ENCODE measurements at places on chromosomes 1 and 21.

DNA sequence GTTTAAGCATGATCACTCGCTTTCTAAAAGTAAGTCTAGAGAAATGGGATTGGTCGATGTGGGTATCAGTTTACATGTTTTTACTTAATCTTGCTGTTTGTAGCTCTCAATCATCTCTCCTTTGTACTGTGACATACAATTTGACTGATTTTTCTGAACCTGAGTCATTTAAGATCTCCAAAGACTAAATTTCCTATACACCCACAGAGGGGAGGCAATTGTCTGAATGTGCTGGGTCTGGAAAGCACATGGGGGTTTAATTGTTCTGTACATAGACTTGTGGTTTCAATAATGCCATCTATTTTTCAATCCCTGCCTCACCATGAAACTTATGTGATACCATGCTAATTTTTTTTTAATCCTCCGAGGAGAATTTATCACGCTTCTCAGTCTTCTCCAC is 65.8 kb downstream of the USP25 start:
- no peak for DNase-seq

DNA sequence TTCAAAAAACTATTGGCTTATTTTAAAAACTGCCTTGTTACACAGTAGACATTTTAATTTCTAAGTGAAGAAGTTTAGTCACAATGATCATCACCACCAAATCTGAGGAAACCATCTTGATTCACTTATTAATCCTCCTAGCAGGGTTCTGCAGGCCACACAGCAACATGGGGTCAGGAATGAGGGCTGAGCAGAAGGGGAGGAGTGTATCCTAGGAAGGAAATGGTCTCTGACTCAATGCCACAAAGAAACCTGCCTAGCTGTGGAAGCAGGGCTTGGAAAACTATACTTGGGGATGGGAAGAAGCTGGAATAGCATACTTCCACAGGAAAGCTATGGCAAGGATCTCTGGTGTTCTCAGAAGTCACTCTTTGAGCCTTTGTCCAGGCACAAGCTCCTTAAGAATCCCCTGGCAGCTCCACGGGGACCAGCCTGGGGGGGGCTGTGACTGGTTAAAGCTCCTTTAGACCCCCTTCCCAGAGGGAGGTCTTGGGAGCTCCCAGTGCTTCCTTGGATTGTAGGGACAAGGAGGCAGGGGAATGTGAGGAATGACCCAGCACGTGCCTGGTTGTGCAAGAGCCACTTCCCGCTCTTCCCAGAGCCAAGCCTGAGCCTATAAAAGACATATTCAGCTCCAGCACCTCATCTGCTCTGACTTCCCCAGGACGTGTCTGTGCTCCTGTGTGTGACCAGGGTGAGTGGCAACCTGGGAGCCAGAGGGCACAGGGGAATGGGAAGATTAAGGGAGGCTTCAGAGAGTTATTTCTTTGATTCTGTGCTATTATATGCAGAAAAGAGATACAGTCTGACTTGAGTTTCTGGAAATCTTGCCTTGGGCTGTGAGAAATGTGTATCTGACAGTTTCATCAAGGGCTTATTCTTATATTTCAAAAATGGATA is at the start of gene LCE2A:
Gene LCE2A (plus strand): TSS at position 645 of the 900 bp plus-strand sequence. CDS start 557 bp downstream, outside the sequence.
- DNase-seq, result no peak

DNA sequence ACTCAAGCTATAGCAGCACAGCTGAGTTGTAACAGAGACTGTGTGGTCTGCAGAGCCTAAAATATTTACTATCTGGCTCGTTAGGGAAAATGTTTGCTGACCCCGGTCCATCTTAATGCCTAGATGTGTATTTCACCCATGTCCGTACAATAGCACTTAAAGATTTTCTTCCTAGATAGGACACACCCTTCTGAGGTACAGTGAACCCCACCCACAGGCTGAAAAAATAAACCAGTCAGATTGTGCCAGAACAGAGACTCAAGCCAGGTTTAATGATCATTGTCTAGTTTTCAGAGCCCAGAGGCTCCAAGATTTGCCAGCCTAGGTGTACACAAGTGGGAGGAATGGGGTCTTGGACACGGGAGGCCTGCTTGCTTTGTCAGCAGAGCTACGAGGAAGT is 5.6 kb downstream of the AMIGO1 start:
- no peak for DNase-seq

DNA sequence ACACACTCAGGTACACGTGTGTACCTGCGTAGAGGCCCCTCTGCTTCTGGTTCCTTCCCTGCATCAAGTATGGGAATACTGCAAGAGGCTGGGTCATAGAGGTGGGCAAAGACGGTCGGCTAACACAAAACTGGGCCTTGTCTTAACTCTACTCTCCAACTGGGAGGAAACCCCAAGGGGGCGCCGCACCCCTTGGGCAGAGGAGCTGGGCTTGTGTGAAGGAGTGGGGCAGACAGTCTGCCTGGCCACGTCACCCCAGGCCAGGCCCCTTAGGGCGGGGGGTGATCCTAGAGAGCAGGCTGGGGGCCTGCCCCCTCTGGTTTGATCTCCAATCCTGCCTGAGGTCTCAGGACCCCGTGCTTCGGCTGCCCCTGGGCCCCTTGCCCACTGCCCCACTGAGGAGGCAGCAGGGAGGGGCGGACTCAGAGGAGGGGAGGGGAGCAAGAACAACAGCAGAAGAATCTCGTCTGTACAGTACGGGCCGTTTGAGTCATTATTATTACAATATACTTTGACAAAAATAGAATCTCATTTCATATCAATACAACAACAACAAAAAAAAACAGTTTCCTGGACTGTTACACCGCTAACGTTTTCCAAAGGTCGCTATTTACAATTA is 34.7 kb downstream of the MEF2D start:
- DNase-seq, result no peak

DNA sequence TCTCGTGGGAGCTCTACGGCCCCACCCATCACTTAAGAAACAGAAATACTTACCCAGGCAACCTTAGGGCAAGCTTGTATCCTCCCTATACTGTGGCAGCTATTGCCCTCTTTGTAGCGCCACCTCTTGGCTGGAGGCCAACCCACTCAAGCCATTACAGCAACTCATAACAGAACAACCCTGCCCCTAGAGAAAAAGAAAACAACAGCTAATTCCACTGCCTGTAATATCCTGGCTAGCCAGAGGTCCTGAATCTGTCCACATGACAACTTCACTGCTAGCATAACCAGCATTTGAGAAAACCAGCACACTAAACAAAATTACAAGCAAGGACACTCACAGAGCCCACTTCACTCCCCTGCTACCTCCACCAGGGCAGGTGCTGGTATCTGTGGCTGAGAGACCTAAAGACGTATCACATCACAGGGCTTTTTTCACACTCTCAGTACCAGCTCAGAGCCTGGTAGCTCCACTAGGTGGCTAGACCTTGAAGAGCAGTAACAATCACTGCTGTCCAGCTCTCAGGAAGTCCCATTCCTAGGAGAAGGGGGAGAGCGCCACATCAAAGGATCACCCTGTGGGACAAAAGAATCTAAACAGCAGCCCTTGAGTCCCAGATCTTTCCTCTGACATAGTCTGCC is 14.5 kb upstream of the MX1 start:
- DNase-seq, result peak; percentile 64

DNA sequence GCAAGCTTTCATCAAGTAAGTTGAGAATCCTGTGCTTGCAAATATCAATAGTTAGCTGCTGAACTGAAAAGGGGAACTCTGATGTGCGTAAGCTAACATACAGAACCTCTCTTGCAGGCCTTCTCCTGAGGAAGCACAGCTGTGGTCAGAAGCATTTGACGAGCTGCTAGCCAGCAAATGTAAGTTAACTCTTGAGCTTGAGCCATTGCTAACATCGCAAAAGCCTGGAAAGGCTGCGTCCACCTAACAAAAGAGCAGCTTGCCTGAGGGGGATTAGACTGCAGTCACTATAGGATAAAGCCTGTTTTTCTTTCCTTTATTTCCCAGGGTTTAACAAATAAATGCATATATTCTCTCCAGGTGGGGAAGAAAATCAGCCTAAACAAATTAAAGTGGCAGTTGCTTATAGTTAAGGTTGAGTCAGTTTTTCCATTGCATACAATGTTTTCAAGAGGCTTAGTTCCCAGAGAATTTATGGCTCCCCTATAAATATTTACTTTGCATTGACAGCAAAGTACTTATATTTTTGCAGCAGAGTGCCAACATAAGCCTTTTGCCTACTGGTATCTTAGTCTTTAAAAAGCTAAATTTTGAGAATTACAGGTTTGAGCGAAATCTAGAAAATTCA is 1.5 kb downstream of the RGS2 start:
- peak; percentile 40 for DNase-seq

DNA sequence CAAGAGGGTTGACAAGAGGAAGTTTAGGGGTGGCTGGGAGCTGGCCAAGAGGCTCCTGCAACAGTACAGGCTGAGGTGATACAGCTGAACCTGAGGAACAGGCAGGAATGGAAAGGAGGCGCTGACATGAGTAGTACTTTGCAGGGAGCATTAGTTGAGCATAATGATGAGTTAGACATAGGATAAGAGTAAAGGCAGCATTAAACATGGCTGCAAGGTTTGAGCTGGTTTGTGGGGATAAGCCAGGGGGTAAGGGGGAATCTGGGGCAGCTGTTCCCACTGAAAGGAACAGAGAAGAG is 20.6 kb downstream of the SLC30A10 start:
- DNase-seq, result no peak

GRCh38 chr1:110266834-110267233 is 56.7 kb downstream of the KCNC4 start:
- no peak for DNase-seq

DNA sequence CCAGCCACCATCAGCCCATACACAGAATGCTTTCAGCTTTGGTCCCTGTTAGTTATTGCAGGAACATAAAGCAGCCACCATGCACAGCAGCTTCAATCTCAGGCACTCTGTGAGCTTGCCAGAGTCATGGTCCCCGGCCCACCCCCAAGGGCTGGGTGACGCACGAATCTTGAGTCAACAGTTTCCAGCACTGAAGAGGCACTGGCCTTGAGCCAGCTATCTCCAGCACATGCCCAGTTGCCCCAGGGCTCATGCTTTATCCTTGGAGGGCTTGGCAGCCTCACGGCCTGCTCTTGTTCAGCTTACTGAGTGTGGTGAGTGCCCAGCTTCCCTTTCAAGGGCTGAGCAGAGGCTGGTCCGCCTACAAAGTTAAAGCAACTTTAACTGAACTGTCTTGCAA is 200.7 kb upstream of the RAB4A start:
- no peak for DNase-seq

DNA sequence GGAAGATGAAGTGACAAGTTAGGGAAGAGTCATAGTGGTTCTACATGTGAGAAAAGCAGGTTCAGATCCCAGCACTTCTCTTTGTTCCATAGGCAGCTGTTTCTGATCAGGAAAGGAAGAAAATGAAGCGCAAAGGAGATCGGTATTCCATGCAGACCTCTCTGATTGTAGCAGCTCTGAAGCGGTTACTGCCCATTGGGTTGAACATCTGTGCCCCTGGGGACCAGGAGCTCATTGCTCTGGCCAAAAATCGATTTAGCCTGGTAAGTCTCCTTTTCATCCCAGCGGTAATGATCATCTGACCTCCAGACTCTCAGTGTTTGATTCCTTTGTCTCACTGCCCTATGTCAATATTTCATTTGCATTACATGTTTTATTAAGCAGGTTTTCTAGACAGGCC is 173.6 kb downstream of the ZP4 start:
- DNase-seq, result no peak

DNA sequence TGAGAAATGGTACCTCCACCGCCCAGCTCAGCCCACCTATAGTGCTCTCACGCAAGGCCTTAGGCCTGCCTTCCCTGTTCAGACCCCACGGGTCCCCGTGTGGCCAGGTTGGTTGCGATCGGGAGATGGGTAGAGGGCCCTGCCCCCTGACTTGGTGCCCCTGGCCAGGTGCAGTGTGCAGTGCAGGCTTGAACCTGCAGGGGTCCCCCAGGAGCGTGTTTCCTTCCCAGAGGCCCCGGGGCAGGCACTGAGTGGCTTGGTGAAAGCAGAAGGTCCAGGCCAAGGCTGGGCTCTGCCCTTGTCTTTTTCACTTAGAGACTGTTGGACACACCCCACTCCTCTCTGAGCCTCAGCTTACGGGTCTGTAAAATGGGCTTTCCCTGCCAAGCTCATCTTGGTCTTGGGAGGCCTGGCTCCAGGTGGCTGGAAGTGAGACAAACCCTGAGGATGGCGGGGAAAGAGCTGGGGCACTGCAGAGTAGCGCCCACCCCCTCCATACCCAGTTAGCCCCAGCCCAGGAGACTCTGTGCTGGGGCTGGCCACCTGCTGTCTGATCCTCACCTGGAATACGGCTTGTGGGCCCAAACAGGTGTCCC is 9.3 kb upstream of the HES5 start:
- DNase-seq, result peak; percentile 62

DNA sequence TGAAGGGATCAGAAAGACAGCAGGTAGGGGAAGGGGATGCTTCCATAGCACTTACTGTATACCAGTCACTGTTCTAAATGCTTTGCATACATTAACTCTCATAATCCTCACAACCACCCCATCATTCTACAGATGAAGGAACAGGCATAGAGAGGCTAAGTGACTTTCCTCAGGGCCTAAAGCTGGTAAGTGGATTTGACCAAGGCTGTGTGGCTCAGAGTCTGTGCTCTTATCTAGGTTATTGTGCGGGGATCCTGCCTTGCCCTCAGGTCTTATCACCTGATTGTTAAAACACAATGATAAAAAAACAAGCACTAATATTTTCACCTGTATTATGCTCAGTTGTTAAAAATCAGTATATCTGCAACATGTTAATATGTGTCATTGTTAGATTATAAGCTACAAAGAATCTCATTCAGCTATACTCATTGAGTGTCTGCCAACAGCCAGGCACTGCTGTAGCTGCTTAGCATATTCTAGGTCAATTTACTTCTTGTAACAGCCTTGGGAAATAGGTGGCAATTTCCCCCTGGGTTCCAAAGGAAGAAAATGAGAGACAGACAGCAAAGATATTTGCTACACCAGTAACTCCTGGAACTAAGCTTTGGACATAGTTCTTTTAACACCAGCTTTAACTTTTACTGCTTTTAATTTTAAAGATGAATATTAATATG is 38.6 kb upstream of the RBM15 start:
- peak; percentile 62 for DNase-seq

DNA sequence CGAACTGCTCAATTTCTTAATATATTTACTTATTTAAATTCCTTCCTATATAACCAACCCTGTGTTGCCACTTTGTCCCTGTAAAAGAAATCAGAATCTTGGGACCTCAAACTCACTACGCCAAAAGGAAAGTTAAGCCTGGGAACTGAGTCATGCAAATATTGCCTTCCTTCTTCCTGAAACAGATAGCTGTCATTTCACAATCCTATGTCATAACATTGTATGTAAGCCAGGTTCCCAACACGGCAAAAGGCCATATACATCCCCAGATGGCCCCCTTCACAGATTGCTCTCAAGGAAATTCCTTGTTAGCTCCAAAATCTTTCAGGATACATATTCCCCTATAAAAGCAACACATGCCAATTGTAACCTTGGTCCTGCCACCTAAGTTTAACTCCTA is 39.7 kb downstream of the C21orf91 start:
- DNase-seq, result no peak

GRCh38 chr1:29758781-29759499 is 522.6 kb downstream of the PTPRU start:
- peak; percentile 11 for DNase-seq

- no peak for DNase-seq
Measured at GRCh38 chr1:189500778-189501177, 976.9 kb downstream of the BRINP3 start.

DNA sequence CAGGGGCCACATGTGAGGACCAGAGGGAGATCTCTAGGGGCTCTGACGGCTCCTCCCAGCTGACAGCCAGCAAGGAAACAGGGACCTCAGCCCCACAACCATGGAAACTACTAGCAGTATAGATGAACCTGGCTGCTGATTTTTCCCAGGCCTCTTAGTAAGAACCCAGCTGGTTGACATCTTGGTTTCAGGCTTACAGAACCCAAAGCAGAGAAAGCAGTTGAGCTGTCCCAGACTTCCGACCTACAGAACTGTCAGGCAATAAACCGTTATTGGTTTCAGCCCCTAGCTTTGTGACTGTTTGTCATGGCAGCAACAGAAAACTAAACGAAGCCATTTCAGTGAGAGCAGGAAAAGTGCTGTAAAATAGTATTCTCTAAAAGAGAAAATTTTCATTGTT is 36.4 kb downstream of the ETS2 start:
- DNase-seq, result no peak
